ENCODE measurements at places on chromosomes 2 and 18. TPM values are rescaled to one million over a fixed set of nuclear protein-coding genes. Genes with fewer than 3 reads are reported as not detected.

The GPR39 gene
- total RNA-seq, result not detected

The ATP5F1A gene
- total RNA-seq, result 1,824 TPM

The NLRC4 gene
- total RNA-seq, result 1.1 TPM

The CENPO gene
- total RNA-seq, result 2.2 TPM

The UGT1A9 gene
- not detected for total RNA-seq

The CIB4 gene
- not detected for total RNA-seq

The PAX3 gene
- not detected for total RNA-seq

The NAGK gene
- 45.1 TPM for total RNA-seq

The USP40 gene
- total RNA-seq, result 18.0 TPM

The CRYGD gene
- total RNA-seq, result not detected

The EGR4 gene
- not detected for total RNA-seq

The THUMPD2 gene
- 5.7 TPM for total RNA-seq

The TMEM214 gene
- 28.2 TPM for total RNA-seq

The ATP6V1B1 gene
- 0.43 TPM for total RNA-seq

The SLC38A11 gene
- total RNA-seq, result 0.48 TPM

The KRTCAP3 gene
- 0.24 TPM for total RNA-seq

The CEP192 gene
- total RNA-seq, result 22.3 TPM

The NFATC1 gene
- 19.8 TPM for total RNA-seq

The HOXD3 gene
- 0.38 TPM for total RNA-seq

The ACMSD gene
- total RNA-seq, result not detected

The SLC9A4 gene
- total RNA-seq, result not detected

The COL4A3 gene
- 5.8 TPM for total RNA-seq

The LYPD6B gene
- not detected for total RNA-seq

The NEU2 gene
- total RNA-seq, result not detected

The RGPD4 gene
- total RNA-seq, result 0.11 TPM

The CYP27C1 gene
- total RNA-seq, result not detected

The ABHD1 gene
- total RNA-seq, result 4.0 TPM

The ALPP gene
- total RNA-seq, result not detected

The ERBB4 gene
- total RNA-seq, result 11.5 TPM

The IL1F10 gene
- total RNA-seq, result not detected

The MOGAT1 gene
- 0.65 TPM for total RNA-seq

The PDE1A gene
- total RNA-seq, result 11.4 TPM

The MERTK gene
- total RNA-seq, result 5.0 TPM

The UBXN4 gene
- total RNA-seq, result 62.0 TPM

The TEX44 gene
- total RNA-seq, result not detected

The ASPRV1 gene
- 0.78 TPM for total RNA-seq

The CD226 gene
- 0.94 TPM for total RNA-seq

The PLB1 gene
- 1.8 TPM for total RNA-seq

The SCN7A gene
- 27.7 TPM for total RNA-seq

The ANKRD12 gene
- total RNA-seq, result 39.9 TPM

The DSC1 gene
- 4.6 TPM for total RNA-seq

The GRB14 gene
- 24.1 TPM for total RNA-seq

The RNF125 gene
- 3.8 TPM for total RNA-seq

The ZNF396 gene
- 0.48 TPM for total RNA-seq

The SERPINB8 gene
- total RNA-seq, result 1.6 TPM

The TTN gene
- 3,113 TPM for total RNA-seq

The MYL12B gene
- 154 TPM for total RNA-seq

The UPP2 gene
- not detected for total RNA-seq

The ANKRD30BL gene
- total RNA-seq, result not detected

The CHRNA1 gene
- not detected for total RNA-seq
